ENCODE measurements at places on chromosomes 5 and 9.

DNA sequence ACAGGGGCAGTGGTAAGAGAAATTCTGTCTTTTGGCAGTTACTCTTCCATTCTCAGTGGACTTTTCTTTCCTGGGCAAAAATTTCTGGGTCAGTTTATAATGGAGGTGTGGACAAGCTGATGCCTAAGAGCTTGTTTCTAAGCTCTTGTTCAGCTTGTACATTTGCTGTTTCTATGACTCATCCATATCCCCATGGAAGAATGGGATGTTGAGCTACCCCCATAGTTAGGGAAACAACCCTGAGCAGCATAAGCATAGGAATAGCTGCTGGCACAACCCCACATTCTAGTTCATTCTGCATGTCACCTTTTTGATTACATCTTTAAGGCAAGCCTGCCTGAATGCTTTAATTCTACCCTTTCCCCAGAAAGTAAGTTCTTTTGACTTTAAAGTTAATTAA lies 173.3 kb downstream of the PSAT1 start:
- no peak for DNase-seq

DNA sequence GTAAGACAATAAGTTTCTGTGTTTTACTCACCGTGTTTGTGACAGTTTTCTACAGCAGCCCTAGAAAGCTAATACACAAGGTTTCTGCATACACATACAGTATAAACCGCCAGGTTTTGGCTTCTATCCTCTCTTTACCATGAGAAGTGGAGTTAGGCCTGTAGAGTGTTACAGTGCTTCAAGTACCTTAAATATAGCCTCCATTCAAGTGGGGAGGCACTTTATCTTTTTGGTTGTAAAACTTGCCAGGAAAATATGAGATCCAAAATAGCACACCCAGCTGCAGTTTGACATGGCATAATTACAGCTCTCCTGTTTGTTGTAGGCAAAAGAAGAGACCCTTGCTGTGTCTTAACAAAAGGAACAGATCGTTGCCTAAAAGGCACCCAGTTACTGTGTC lies 90.3 kb upstream of the PTPN3 start:
- DNase-seq = no peak

GRCh38 chr5:36728697-36729543 lies 122.5 kb downstream of the SLC1A3 start:
- peak; percentile 87 for DNase-seq

DNA sequence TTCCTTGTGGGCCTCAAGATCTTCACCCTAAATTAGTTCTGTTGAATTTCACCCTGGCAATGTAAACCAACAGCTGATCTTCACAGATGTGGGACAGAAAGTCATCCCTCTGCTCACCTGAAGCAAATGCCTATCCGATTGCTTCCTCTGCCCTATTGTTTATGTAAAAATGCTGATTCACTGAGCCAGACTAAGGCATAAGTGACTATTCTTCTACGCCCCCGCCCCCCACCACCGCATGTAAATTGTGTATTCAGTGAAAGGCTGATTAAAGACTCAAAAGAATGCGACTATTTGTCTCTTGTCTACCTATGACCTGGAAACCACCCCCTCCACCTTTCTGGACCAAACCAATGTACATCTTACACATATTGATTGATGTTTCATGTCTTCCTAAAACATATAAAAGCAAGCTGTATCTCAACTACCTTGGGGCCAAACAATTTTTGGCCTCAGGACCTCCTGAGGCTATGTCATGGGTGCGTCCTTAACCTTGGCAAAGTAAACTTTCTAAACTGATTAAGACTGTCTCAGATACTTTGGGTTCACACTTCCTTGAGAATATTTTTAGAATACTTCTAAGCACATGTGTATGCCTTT lies 129.7 kb upstream of the BOD1 start:
- DNase-seq = no peak

- no peak for DNase-seq
Measured at GRCh38 chr5:169422087-169422486, 121.1 kb upstream of the SLIT3 start.

GRCh38 chr9:84819491-84819991 lies 150.0 kb downstream of the NTRK2 start:
- no peak for DNase-seq
